ENCODE measurements at places on chromosomes 2 and 18. TPM values are rescaled to one million over a fixed set of nuclear protein-coding genes. Genes with fewer than 3 reads are reported as not detected.

- no peak for DNase-seq
Measured at GRCh38 chr18:36514778-36515177, 217.3 kb downstream of the FHOD3 start.

GRCh38 chr2:178397002-178397605 is 53.9 kb downstream of the PRKRA start:
- DNase-seq, result no peak

DNA sequence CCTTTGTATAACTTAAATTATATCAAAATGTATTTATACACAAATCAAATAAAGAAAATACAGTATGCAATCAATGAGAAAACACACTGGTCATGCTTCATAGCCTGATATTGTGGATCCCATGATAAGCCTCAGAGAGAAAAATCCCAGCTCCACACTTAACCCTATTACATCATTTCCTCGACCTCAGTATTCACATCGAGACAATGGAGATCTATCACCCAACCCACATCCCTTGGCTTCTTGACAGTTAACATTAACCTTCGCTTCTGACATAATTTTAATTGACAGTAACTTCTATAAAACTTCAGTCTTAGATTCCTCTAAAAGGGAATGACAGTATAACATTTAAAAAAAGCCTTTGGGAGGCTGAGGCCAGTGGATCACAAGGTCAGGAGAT is 11.6 kb downstream of the TMX3 start:
- DNase-seq, result no peak

CACNB4 gene
- total RNA-seq, result 18.2 TPM
